ENCODE measurements at places on chromosomes 7 and 10. TPM values are rescaled to one million over a fixed set of nuclear protein-coding genes. Genes with fewer than 3 reads are reported as not detected.

- DNase-seq: no peak
Measured at GRCh38 chr7:85736085-85736484, 549.2 kb upstream of the SEMA3D start.

GRCh38 chr10:119759832-119760231 lies 34.0 kb downstream of the INPP5F start:
- DNase-seq: no peak

DNA sequence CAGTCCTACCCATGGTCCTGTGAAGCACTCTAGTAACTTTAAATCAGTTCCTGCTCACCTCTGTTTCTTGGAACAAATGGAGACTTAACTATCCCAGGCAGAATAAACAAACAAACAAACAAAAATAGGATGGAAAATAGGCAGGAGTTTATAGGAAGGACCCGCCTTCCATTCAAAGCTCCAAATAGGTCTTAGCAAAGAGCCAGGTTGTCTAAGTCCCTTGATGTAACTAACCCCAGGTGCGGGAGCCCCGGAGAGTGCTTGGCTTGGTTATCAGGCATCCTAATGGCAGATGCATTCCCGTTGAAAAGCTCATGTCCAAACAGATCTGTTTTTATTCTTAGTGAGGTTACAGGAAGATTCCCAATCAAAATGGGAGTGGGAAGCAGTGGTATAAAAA lies 2.2 kb downstream of the IFIT2 start:
- DNase-seq: no peak

DNA sequence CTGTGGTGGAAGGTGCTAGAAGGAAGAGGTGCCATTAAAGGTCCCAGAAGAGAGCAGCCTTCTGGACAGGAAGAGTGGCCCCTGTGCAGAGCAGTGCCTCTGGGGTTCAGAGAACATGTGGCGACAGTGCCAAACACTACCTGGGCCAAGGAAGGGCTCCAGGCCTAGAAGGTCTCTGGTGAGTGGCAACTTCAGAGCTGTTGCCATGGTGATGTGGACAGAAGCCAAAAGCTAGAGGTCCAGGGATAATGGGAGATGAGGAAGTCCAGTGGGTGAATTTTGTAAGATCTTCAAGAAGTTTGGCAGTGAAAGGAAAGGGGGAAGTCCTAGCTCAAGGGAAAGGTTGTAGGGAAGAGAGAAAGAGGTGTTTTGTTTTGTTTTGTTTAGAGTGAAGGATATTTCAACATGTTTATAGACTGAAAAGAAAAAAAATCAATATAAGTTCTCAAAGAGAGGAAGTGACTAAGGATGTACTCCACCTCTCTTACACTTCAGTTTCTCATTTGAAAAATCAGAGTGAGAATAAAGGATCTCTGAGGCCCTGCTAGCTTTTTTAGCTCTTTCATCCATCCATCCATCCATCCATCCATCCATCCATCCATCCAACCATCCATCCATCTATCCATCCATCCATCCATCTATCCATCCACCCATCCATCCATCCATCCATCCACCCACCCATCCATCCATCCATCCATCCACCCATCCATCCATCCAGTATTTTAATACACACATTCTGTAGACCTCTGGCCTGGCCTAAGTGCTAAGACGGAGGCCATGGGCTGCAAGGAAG lies 77.1 kb upstream of the DUSP5 start:
- no peak for DNase-seq

DNA sequence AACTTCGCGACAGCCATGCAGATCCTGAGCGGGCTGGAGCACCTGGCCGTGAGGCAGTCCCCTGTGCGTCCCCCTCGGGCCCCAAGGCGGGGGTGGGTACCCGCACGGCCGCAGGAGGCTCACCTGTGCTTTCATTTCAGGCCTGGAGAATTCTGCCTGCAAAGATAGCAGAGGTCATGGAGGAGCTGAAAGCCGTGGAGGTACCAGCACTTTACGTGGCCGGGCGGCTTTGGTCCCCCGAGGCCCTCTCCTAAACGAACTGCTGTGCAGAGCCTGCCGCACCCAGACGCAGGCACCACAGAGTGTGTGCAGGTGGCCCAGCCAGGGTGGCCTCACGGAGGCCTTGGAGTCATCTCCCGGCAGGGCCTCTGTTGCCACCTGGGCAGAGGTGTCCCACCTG lies 11.1 kb upstream of the UTF1 start:
- no peak for DNase-seq

DNA sequence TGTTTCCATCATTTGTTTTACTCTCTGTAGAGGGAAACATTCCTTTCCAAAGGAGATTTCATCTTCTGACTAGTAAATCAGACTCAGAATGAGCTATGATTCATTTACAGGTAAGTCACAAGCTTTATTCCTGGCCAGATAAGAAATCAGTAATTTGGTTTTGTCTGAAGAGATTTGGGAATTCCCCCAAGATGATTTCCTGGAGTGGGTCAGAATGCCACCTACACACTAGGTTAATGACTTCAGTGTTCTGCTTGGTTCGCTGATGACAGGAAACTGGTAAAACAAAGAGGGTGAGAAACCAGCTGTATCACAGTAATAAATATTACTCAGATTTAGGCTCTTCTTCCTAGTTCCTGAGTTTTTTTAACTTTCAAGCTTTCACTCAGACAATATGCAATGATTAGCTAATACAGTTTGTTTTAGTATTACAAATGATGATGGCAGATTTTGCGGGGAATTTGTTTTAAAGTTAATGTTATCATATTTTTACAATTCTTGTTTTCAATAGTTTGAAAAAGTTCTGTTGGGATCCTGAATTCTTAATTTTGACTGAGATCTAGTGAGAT lies 8.3 kb upstream of the ASZ1 start:
- DNase-seq: no peak

Gene MRC1
- total RNA-seq: 1.4 TPM

Gene PIK3CG
- total RNA-seq: 26.3 TPM

Gene TEX47
- total RNA-seq: not detected

Gene LIPF
- not detected for total RNA-seq

All from CD8-positive, alpha-beta memory T cell (primary cell).